ENCODE measurements at places on chromosomes 16 and 17. TPM values are rescaled to one million over a fixed set of nuclear protein-coding genes. Genes with fewer than 3 reads are reported as not detected.

DNA sequence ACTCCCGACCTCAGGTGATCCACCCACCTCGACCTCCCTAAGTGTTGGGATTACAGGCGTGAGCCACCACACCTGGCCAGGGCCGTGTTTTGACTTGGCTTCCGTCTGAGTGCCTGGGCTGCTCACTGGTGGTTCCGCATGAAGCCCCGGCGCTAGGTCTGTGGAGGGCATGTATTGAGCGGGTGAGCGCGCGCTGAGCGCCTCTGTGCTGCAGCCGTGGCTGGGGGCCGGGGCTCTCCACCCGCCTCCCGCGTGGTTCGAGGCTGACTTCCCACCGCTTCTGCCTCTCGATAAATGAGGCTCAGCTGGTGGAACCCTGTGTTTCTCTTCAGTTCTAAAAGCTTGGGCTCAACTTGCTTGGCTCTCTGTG is 38.9 kb upstream of the ATP2A3 start:
- no peak for DNase-seq

DNA sequence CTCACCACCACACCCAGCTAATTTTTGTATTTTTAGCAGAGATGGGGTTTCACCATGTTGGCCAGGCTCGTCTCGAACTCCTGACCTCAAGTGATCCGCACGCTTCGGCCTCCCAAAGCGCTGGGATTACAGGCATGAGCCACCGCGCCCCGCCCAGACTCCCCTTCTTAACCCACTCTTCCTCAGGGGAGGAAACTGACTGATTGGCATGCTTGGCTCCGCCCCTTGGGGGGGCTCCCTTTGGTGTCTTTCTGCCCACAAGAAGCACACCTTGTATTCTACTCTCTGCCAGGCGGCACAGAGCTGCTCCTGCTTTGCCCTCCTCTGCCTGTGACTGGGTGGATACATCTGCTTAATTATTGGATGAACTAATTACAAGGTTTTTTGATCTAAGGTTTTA is 4.7 kb upstream of the ASGR2 start:
- DNase-seq = no peak

GRCh38 chr16:19153876-19154275 is 14.2 kb upstream of the SYT17 start:
- DNase-seq = no peak

- no peak for DNase-seq
Measured at GRCh38 chr17:69561462-69561861, 147.0 kb downstream of the MAP2K6 start.

- no peak for DNase-seq
Measured at GRCh38 chr16:28616636-28617035, 6.8 kb upstream of the SULT1A1 start.

DNA sequence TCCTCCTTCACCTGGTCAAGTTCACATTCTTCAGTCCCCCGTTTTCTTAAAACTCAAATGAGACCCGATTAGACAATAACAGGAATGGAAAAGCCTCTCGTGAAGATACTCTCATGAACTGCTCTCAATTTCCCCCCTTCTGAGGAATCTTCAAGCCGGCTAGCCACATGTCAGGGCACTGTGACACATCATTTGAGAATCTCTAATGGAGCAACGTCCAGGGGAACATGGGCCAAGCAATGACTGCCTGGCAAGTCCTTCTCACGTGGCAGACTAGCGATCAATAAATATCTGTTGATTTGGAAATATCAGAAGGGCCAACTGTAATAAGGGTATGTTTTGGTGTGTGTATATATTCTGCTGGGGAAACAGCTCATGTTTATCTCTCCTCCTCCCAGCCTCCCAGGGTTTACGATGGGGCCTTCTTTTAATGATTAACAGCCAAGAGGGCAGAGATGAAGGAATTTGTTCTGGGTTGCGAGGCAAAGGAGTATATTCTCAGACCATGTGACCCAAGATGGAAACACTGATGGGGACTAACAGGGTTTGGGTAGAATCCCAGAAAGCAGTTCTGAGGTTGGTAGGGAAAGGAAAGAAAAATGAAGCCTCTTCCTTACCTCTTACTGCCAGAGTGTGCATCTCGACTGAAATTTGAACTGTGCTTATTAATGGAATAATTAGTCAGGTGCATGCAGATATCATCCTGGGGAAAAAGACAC is 21.4 kb downstream of the TTLL6 start:
- DNase-seq = peak; percentile 63

DNA sequence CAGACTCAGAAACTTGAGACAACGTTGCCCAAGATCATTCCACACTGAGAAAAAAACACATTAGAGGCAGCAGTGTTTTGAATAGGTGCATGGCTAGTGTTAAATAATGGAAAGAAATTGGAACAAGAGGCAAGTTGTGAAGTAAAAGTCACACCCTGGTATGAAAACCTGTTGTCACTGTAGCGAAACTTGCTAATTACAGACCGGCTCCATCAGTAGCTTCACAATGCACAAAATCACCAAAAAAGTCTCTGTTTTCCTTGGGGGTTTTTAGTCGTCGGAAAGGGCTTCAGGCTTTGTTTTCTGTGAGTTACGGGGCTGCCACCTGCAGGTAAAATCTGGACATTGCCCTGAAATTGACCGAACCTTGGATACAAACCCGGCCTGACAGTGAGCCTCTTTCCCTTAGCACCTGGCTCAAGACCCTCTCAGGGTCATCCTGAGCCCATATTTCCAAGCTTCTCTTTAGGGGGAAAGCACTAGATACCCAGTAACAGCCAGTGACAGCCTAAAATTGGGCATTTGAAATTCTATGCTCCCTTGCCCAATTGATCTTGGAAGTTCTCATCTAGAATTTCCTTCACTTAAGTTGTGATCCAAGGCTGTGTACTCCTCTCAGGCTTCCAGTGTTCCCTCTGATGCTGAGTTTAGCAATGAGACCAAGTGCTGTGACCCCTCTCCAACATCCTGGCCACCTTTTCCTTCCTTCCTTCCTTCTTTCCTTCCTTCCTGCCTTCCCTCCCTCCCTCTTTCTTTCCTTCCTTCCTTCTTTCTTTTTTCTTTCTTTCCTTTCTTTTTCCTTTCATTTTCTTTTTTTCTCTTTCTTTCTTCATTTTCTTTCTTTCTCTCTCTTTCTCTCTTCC is 7.2 kb upstream of the GRB2 start:
- peak; percentile 53 for DNase-seq

DNA sequence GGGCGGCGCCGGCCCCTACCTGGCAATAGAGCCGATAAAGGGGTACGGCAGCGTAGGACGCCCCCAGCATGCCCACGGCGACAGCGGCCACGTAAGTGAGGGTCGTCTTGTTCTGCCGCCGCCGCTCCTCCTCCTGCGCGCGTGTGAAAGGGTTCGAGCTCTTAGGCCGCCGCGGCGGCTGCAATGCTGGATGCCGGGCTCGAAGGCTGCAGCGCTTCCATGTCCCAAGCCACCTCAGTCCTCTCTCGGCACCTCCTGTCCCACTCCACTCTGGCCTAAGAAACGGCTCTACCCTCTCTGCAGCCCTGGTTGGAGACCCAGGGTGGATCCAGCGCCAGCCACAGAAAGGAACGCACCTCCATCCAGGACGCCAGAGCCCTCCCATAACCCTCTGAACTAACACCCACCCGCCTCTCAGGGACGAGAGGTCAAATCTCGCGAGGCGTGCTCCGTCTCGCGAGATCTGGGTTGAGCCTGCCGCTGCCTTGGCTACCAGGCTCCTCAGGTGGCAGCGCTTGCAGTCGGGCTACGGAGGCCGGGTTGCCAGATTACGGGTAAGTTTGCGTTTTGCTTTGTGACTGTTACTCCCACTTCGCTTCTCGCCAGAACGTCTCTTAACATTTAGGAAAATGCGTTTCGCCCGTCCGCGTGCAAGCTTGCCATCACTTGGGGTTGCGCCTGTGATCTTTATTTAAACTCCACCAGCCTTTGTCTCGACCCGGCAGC is at the start of the genes COX11 and STXBP4:
COX11 (minus strand) TSS at position 393 of the 726 bp plus-strand sequence; CDS start at position 385, 8 bp downstream.
STXBP4 (plus strand) TSS at position 504 of the 726 bp plus-strand sequence. CDS start 17,455 bp downstream, outside the sequence.
- DNase-seq = peak; percentile 96

DNA sequence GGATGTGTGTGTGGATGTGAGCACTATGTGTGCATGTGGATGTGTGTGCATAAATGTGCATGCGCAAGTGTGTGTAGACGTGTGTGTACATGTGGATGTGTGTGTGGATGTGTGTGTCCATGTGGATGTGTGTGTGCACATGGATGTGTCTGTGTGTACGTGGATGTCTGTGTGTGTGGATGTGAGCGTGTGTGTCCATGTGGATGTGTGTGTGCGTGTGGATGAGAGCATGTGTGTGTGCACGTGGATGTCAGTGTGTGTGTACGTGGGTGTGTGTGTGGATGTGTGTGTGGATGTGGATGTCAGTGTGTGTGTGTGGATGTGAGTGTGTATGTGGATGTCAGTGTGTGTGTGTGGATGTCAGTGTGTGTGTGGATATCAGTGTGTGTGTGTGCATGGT is 63.6 kb upstream of the DOC2B start:
- no peak for DNase-seq

DNA sequence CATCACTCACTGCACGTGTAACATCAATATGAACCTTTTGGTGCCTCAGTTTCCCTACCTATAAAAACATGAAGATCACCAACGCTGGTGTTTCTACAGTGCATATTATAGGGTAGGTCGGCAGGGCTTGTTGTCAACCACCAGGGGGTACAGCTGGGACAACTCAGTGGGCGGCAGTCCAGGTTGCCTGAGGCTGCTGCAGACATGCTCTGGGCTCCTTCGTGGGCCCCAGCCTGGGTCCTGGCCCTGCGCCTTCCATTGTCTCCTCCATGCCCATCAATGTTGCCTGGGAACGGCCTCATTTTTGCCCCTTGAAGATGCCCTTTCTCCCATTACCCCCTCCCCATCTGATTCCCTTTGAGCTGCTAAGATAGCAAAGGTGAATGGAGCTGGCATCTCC is 89.8 kb downstream of the GSG1L start:
- no peak for DNase-seq

DNA sequence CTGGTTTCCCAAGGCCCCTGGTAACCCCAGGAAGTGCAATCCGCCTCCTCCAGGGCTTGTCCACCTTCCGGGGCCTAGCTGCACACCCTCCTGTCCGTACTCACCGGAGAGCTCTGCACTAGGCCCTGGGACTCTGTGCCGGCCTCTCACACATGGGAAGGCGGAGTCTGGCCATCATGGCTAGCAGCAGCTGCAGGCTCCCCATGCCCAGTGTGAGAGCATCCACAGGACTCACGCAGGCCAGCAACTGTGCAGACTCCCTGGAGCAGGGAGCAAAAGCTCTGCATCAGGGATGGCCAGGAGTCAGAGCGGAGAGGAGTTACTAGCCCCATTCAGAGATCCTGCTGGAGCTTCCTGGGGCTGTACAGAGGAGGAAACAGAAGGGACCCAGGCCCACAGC is 20.2 kb downstream of the FOXN1 start:
- DNase-seq = peak; percentile 31

DNA sequence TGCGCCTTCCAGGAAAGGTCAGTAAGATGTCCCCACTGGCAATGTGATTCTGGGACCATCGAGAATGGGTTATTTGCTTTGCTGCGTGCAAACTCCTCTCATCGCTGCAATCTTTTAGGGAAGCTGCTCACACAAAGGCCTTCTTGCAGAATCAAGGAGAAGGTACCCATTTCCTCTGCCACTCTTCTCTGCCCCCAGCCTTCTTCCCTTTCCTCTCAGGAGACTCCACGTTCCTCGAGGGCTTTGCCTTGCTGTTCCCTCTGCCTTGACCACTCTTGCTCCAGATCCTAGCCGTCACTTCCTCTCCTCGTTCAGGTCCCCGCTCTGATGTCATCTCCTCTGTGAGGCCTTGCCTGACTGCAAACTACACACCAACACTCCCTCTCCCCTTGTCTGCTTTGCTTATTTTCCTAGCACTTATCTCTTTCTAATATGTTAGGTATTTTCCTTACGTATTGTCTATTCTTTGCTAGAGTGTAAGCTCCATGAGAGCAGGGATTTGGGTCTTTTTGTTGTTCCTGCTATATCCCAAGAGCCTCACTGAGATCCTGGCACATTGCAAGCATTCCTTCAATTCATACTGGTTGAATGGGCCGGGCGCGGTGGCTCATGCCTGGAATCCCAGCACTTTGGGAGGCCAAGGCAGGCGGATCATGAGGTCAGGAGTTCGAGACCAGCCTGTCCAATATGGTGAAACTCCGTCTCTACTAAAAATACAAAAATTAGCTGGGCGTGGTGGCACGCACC is 5.3 kb upstream of the CRK start:
- no peak for DNase-seq

DNA sequence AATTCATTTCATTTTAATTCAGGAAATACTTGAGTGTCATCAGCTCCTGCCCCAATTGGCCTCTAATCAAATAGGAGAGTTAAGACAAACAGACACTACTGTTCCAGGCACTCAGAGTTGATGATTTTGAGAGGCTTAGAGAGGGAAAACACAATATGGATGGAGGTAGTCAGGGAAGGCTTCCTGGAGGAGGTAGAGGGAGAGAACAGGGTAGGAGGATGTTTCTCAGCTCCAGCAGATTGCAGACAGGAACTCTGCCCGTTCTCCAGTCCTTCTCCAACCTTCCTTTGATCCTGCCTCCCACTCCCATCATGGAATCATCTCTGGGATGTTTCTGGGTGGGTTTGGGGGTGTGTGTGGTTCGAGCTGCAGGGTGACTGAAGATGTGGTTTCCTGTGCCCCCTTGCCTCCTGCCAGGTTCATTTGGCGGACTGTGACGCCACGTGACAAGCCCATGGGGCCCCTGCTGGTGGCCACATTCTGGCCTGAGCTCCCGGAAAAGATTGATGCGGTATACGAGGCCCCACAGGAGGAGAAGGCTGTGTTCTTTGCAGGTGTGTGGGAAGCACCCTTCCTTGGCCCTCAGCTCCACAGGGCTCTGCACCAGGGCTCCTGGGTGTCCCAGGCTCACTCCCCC is 12.2 kb upstream of the LPCAT2 start:
- DNase-seq = no peak

DNAH3 gene
- under 0.01 TPM for total RNA-seq

TPSD1 gene
- not detected for total RNA-seq

IGF2BP1 gene
- total RNA-seq = 5.6 TPM

CFAP52 gene
- not detected for total RNA-seq

KRTAP1-5 gene
- 6.0 TPM for total RNA-seq

All from LHCN-M2 (cell line).